GM18507 (cell line): ENCODE measurements at places on chromosomes 5 and 9.

- DNase-seq = no peak
Measured at GRCh38 chr9:125659201-125659840, 47.7 kb downstream of the MAPKAP1 start.

GRCh38 chr5:87051502-87052113 is 216.1 kb upstream of the RASA1 start:
- DNase-seq = no peak

DNA sequence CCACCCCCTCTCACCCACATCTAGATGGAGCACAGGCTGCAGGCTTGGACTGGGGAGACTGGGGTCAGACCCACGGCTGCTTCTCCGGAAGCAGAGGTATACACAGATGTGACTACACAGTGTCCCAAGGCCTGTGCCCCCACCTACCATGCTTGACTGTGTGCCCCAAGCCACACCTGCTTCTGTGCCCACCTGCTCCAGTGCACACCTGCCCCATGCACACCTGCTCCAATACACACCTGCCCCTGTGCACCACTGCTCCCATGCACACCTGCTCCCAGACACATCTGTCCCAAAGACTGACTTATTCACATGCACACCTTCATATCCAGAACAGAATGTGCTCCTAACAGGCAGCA is 5.5 kb upstream of the COL5A1 start:
- no peak for DNase-seq

- no peak for DNase-seq
Measured at GRCh38 chr5:9544056-9544455, 1.8 kb downstream of the SEMA5A start.

DNA sequence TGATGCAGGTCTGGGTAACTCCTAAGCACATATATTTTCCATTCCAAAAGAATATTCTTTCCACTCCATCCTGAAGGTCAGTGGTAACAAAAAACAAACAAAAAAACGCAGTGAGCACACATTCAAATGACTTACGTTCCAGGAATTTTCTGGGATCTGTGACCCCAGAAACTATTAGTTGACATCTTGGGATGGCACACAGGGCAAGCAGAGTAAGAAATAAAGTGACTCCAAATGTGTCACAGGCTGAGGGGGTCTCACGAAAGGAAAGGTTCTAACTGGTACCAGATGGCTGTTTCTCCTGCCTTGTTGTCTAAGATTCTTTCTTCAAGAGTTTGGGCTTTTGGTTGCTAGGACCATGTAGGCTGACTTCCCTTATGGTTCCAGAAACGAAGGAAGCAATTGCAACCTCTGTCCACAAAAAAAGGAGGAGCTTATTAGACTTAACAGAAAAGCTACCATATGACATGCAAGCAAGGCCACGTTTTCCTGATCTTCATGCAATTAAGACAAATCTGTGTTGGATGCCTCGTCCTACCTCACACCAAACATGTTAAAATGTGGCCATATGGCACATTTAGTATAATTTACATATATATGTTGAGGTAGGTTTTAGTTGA is 32.7 kb downstream of the PTGS1 start:
- no peak for DNase-seq

DNA sequence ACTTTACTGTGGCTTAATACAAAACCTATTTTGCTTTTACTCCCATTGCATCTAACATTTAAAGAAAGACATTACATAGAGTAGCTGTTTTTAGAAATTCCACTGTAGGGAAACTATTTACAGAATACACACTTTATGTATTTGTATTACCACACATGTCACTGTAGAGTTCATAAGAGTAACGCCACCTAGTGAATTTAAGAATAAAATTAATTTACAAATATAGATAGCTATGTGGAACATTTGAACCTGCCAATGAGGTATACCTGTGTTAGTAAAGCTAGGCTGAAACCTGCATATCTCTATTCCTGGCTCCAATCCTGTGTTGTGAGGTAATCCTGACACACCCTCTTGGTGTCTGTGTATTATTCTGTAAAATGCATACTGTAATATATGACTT is 234.4 kb downstream of the MAST4 start:
- no peak for DNase-seq
